ENCODE measurements at places on chromosomes 1 and 21.

DNA sequence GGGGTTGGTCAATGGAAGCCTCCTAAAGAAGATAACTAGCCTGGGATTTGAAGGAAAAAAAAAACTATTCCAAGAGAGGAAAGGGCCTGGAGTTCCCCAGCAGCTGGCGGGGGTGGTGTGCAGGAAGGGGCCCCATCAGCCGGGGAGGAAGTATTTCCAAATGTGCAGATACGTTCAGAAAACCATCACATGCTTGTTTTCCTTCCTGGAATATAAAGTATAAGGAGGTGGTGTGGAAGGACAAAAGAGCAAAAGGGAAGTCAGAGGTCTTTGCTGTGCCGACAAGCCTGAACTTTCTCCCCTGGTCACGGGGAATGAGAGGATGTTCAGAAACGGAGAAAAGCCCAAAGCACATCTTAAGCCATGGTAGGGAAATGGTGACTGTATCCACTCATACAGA, 72.0 kb upstream of the BACE2 start:
- no peak overlapping the region for H3K4me3 ChIP-seq
- no peaks in the 10 kb centered on the region for H3K36me3 ChIP-seq
- DNase-seq, result no peak
- H3K27ac ChIP-seq, result no peak overlapping the region
- H3K4me1 ChIP-seq, result no peaks in the 10 kb centered on the region

DNA sequence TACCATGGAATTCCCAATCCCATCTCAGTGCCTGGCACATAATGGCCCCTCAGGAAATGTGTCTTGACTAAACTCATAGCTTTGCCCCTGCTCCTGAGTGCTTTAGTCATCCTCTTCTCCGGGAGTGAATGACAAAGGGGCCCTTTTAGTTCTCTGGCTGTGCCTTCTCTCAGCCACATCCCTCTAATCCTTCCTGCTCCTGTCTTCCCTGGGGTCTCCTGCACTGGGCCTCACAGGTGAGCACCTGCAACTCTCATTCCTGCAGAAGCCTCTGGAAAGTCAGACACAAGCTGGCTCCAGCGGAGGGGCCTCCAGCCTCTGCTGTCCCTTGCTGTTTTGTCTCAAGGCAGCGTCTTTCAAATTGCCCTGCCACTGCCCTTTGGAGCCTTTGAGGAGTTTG, 14.0 kb upstream of the ETV3L start:
- H3K27me3 ChIP-seq, result peaks cover 36% of the 10 kb centered on the region
- H3K36me3 ChIP-seq, result no peaks in the 10 kb centered on the region
- H3K4me3 ChIP-seq, result no peak overlapping the region
- H3K27ac ChIP-seq, result peak overlapping the region; percentile 25
- no peak for DNase-seq
- H3K4me1 ChIP-seq, result peaks cover 16% of the 10 kb centered on the region

DNA sequence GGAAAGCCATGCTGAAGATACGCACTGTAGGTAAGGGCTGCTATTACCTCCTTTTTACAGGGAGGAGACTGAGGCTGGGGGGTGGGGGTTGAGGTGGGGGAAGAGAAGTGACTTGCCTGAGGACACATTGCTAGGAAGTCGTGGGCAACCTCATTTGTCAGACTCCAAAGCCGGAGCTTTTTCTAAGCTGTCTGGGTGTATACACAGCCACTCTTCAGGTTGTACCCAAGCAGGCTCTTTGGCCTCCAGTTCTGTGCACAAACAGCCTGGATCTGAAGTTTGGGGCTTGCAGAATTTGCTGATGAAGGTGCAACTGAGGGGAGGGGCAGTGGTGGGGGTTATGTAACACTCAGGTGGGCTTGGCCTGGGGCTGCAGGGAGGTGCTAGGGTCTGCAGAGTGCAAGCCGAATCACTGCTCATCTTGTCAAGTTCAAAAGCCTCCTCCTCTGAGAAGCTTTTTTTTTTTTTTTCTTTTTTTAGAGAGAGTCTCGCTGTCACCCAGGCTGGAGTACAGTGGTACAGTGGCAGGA, 16.9 kb downstream of the TINAGL1 start:
- no peaks in the 10 kb centered on the region for H3K36me3 ChIP-seq
- peaks cover 10% of the 10 kb centered on the region for H3K4me1 ChIP-seq
- DNase-seq, result no peak
- peaks cover 21% of the 10 kb centered on the region for H3K27me3 ChIP-seq
- H3K27ac ChIP-seq, result no peak overlapping the region

DNA sequence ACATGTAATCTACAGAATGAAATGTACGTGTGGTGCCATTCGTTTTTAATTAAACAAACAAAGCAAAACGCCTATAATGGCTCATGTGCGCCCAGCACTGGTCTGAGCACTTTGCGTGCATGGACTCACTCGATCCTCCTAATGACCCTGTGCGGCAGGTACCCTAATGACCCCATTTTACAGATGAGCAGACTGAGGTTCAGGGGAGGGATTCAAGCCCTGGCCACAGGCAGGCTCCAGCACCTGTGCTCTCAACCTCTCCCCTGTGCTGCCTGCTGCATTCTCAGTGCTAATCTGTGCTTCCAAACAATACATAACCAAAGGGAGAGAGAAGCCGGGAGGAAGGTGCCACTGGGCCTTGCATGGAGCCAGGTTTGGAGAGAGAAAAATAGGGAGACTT, 124.2 kb upstream of the ZBTB40 start:
- H3K4me1 ChIP-seq, result no peaks in the 10 kb centered on the region
- H3K36me3 ChIP-seq, result no peaks in the 10 kb centered on the region
- H3K4me3 ChIP-seq, result no peak overlapping the region
- H3K27ac ChIP-seq, result no peak overlapping the region

GRCh38 chr1:5365751-5366150, 626.5 kb downstream of the NPHP4 start:
- H3K27me3 ChIP-seq, result peaks cover 11% of the 10 kb centered on the region
- H3K27ac ChIP-seq, result no peak overlapping the region
- DNase-seq, result no peak

DNA sequence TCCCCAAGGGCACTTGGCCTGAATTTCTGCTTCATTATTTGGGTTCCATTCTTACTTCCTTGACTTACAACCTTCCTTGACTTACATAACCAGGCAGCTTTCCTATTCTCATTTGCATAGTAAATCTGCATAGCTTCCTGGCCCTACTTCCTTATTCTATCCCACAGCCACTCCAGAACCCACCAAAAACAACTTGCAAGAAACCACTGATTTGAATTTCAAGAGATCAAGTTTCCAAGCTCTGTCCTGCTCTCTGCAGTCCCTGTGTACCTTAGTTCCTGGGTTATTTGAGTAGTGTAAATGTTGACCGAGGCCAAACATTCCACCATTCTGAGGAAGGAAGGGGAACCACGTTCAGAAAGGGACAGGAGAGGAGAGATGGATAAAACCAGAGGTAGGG, 603.3 kb downstream of the PTPRC start:
- H3K4me1 ChIP-seq, result peaks cover 16% of the 10 kb centered on the region
- no peak overlapping the region for H3K4me3 ChIP-seq
- H3K27ac ChIP-seq, result peak overlapping the region; percentile 1

DNA sequence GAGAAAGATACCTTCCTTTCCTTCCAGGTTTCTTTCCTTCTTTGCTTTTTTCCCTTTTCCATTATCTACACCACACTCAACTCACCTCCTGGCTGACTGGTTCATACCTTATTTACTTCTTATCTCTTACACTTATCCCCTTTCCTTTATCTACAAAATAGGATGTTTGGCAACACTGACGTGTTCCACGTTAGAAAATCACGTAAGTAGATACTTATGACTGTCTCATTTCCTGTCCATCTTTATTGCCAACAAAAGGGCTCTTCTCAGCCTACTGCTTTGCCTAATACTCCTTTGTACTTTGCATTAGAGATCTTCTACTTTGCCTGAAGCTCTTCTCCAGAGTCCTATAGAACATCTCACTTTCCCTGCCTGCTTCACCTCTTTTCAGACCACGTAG, 25.1 kb downstream of the SYNJ1 start:
- DNase-seq, result no peak
- no peak overlapping the region for H3K4me3 ChIP-seq
- H3K27ac ChIP-seq, result no peak overlapping the region
- H3K27me3 ChIP-seq, result peaks cover 63% of the 10 kb centered on the region

- no peaks in the 10 kb centered on the region for H3K36me3 ChIP-seq
- H3K27me3 ChIP-seq, result peaks cover 13% of the 10 kb centered on the region
- no peak for DNase-seq
- H3K4me1 ChIP-seq, result no peaks in the 10 kb centered on the region
- no peak overlapping the region for H3K27ac ChIP-seq
Observed at GRCh38 chr1:184226100-184226487, 160.7 kb upstream of the C1orf21 start.

- no peak for DNase-seq
- no peak overlapping the region for H3K4me3 ChIP-seq
- no peak overlapping the region for H3K27ac ChIP-seq
- H3K4me1 ChIP-seq, result peaks cover 4% of the 10 kb centered on the region
- H3K36me3 ChIP-seq, result no peaks in the 10 kb centered on the region
- H3K27me3 ChIP-seq, result no peaks in the 10 kb centered on the region
Observed at GRCh38 chr1:239657291-239657690, 270.9 kb downstream of the CHRM3 start.

DNA sequence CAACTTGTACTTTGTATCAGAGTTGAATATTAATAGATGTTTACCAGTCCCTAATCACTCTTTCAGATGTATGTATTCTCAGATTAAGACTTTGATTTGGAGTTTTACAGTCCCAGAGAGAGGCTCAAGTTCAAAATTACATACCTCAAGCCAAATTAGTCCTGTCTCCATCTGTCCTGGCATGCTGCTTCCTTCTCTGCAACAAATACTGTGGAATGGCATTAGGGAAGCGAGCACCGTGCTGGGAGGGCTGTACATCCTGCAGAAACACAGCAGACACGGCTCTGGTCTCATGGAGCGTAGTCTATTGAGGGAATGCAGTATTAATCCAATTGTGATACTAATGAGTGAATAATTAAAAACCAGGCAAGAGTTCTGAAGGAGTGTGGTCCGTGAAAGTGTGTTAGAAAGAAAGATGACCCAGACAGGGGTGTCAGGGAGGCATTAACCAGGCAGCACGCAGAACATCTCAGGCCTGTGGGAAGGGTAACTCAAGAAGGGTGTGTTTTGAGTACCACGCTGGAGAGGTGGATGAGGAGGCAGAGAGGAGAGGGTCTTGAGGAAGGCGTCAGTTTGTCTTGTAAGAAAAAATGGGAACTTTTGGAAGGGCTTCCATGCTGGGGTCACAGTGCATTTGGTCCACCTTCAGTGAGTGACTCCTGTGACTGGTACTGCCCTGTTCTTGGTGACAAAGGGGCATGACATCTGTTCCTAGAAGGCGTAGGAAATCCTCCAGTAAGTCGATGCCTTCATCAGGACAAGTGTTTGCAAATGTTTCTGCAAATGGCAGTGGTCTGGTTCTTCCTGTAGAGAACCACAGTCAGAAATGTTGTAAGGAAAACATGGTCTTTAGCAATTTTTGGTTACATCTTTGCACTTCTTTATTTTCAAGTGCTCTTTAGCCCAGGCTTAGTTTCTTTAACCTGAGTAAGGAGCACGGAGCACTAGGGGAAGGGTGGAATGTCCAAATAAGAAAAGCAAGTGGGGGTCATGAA, 1.6 kb downstream of the RAB4A start:
- peaks cover 5% of the 10 kb centered on the region for H3K36me3 ChIP-seq
- peak overlapping the region; percentile 95 for H3K27ac ChIP-seq
- no peaks in the 10 kb centered on the region for H3K27me3 ChIP-seq
- peak overlapping the region; percentile 88 for H3K4me3 ChIP-seq

GRCh38 chr21:44049606-44050005, 37.5 kb downstream of the TRAPPC10 start:
- peaks cover 27% of the 10 kb centered on the region for H3K4me1 ChIP-seq
- peak overlapping the region; percentile 75 for H3K27ac ChIP-seq
- peaks cover 46% of the 10 kb centered on the region for H3K36me3 ChIP-seq
- H3K4me3 ChIP-seq, result no peak overlapping the region
- no peak for DNase-seq

DNA sequence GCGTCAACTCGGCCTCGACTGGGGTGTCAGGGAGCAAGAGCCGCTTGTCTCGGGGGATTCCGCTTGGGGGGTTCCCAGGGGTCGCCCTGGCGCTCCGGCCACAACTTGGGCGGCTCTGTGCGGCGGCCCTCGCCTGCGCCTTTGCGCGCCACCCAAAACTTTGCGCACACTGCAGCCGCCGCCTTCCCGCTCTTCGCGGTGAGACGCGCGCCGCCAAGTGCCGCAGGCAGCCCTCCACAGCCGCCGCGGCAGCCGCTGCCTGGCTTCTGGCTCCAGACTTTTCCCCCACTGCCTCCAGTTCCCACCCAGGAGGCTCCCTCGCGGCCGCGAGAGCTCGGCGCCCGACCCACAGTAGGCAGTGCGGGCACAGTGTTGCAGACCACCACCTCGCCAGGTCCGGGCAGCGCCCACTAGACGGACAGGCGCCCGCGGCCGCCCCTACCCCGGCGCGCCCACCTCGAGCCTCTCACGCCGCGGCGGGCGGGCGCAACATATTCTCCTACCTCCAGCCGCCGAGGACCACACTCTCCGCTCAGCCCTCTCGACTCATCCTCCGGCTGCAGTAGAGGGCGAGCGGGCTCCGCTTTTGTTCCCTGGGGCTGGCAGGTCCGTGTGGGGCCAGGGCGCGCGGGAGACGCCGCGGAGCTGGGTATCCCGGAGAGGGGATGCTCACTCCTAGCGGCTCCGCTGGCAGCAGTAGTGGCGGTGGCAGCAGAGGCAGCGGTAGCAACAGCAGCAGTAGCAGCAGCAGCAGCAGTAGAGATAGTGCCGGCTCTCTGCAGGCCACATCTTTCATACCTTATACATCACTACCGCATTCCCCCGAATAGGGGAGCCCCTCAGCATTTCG, 296.6 kb downstream of the OMA1 start:
- H3K4me3 ChIP-seq, result peak overlapping the region; percentile 73
- H3K27ac ChIP-seq, result peak overlapping the region; percentile 83
- peaks cover 51% of the 10 kb centered on the region for H3K27me3 ChIP-seq
- peaks cover 5% of the 10 kb centered on the region for H3K4me1 ChIP-seq
- H3K36me3 ChIP-seq, result no peaks in the 10 kb centered on the region

DNA sequence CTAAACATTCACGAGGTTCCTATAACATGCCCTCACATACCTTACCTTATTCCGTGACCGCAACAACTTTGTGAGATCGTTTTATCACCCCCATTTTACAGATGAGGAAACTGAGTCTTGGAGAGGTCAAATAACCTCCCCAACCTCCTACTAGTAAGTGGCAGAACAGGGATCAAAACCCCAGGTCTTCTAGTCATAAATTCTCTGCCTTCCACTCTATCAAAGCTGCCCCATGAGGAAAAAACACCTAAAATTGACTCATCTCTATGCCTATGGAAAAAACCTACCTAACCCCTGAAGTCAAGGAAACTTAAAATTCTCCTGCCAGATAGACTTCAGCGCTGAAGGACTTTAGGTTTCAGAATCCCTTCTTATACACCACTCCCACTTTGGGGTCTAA, 69.5 kb upstream of the ERRFI1 start:
- no peaks in the 10 kb centered on the region for H3K36me3 ChIP-seq
- no peak overlapping the region for H3K4me3 ChIP-seq
- no peak for DNase-seq
- no peak overlapping the region for H3K27ac ChIP-seq
- H3K27me3 ChIP-seq, result peaks cover 34% of the 10 kb centered on the region
- peaks cover 9% of the 10 kb centered on the region for H3K4me1 ChIP-seq
